SK-MEL-5 (cell line): ENCODE measurements at places on chromosomes 7 and 10. TPM values are rescaled to one million over a fixed set of nuclear protein-coding genes. Genes with fewer than 3 reads are reported as not detected.

DNA sequence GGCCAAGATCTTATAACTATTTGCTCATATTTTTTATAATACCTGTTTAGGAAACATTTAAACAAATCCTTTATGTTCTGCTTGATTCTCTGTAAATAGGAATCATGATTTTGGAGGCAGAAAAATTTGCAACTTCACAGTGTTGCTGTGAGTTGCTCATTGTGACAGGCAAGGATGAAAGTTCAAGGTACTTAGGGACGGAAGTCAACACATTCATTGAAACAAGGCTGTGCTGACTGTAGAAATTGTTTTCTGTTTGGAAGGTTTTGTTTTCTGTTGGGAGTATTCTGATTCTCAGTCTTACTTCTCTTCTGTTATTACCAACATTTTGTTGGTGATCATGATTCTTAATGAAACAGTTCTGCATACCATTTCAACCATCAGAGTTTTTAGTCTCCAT is 54.9 kb downstream of the FANK1 start:
- DNase-seq = no peak

Gene WEE2
- total RNA-seq = not detected in 2 replicates

Gene CPA4
- total RNA-seq = 0.11 and 0.16 TPM in 2 replicates

DNA sequence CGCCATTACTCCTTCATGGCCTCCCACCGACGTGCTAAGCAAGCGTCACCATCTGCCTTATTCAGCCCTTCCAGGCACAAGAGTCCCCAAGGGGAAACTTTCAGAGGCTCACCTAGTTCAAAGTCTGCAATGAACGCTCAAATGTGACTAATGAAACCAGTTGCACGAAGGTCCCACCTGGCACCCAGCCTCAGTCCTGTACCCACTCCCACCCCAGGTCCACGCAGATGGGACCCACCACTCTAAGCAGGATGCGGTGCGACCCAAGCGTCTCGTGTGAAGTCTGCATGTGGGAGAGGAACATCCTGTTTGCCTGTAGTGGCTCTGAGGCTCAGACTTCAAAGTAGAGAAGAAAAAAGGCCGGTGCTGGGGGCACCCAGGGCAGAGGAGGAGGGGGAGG is 40.3 kb downstream of the RGS10 start:
- DNase-seq = no peak

DNA sequence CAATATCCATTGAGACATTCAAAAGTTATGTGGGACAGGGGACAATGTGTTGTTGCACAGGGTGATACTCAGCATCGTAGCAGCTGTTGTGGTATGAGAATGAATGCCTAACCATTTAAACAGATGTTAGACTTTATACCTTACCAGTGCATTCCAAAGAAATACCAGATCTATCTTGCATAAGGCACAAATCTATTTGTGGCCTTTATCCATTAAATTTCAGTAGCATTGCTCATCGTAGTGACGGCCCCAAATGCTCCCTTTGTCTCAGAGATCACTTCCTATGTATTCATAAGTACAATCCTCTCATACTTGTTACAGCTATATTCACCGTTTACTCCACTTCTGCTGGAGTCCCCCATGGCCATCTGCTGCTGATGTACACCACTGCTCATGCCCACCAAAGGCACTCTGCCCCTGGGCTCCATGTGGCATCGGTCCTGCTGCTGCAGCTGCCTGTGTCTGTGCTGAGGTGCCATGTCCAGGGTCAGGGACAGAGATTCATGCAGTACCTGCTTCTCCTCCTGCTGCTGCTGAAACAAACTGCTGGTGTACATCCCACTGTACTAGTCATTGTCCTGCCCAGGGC is 96.3 kb downstream of the CPED1 start:
- DNase-seq = no peak

Gene SRGN
- total RNA-seq = 3.9 and 4.8 TPM in 2 replicates

Gene FFAR4
- total RNA-seq = not detected in 2 replicates

DNA sequence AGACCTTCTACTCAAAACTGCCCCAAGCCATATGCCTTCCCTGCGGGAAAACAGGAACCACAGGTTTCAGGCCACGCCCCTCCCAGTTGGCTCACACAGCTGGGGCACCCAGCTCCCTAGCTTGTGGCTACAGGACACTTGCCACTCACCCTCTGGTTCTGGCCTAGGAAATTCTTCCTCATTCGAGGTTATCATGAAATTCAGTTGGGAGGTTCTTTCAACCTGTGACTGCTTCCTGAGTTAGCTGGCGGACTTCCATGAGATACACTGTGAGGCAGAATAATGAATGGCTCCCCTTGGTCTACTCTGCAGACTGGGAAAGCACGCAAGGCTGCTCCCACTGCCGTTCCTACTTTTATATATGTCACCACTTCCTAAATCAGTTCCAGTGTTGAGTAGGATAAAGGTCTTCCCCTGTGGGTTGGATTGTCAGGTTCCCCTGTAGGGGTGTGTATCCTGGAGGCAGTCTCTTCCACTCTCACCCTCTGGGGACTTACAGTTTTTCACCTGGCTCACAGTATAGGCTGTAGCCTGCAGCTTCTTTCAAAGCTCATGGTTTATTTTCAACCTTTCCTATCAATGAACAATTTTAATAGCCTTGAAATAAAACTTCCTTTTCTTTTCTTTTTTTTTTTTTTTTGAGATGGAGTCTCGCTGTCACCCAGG is 37.0 kb downstream of the GPR22 start:
- DNase-seq = no peak

- DNase-seq = no peak
Measured at GRCh38 chr10:99393683-99394082, 36.7 kb downstream of the GOT1 start.
